ENCODE measurements at places on chromosomes 12 and 14. TPM values are rescaled to one million over a fixed set of nuclear protein-coding genes. Genes with fewer than 3 reads are reported as not detected.
A peak's percentile ranks its signal among the peaks of the same experiment; 100 is the strongest.

GRCh38 chr12:11698729-11699128, 49.3 kb downstream of the ETV6 start:
- no peak for DNase-seq
- H3K36me3 ChIP-seq: no peaks in the 10 kb centered on the region
- peaks cover 63% of the 10 kb centered on the region for H3K4me1 ChIP-seq
- no peak overlapping the region for H3K4me3 ChIP-seq

DNA sequence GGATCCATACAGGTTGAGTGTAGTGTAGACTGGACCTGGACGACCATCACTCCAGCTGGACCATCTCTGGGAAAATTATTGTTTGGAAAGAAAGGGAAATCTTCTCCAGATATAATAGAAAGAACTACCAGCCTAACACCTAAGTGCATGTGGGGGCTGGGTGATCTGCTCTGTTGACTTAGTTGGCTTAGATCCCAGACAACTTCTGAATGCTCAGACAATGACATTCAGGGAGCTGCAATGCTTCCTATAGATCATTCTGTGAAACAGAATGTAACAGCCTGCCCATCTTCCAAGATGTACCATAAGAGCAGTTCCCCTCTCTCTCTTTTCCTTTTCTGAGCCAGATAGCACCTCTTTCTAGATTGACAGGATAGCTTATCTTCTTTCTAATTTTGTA, 572.8 kb upstream of the STXBP6 start:
- no peaks in the 10 kb centered on the region for H3K36me3 ChIP-seq
- no peak for DNase-seq
- H3K27ac ChIP-seq: no peak overlapping the region
- no peaks in the 10 kb centered on the region for H3K4me1 ChIP-seq
- H3K27me3 ChIP-seq: no peaks in the 10 kb centered on the region

DNA sequence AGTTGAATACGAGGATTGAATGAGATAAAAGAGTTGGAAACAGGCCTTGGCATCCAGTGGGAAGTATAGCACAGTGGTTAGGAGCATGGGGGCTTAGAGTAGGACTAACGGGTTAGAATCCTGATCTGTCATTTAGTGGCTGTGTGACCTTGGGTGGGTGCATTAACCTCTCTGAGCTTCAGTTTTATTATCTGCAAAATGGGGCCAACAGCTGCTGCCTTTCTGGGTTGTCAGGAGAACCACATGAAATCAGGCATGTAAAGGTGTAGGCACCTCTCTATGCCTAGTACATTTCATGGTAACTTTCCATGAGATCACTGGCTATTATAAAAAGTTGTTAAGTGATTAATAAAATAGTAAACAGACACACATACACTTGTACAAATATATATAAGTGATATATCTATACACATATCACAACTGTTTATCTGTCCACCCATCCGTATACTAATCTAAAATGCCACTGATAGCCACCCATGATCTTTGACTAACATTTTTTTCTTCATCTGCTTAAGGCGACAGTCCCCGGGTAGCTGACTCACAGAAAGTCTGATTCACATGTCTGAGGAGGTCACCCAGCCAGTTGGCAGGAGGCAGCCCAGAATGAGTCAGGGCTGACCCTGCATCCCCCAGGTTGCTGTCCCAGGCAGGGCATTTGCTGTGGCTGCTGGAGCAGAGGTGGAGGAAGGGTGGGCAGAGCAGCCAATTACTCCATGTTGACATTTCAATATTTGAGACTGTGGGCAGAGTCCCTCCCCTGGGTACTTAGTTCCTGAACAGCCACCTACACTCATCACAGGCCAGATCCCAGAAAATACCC, 125.6 kb upstream of the NOS1 start:
- H3K36me3 ChIP-seq: no peaks in the 10 kb centered on the region
- H3K4me3 ChIP-seq: no peak overlapping the region
- no peak overlapping the region for H3K27ac ChIP-seq
- H3K4me1 ChIP-seq: peaks cover 9% of the 10 kb centered on the region
- H3K27me3 ChIP-seq: no peaks in the 10 kb centered on the region

- no peaks in the 10 kb centered on the region for H3K36me3 ChIP-seq
- peaks cover 8% of the 10 kb centered on the region for H3K4me1 ChIP-seq
- no peak overlapping the region for H3K4me3 ChIP-seq
- no peak for DNase-seq
Measured at GRCh38 chr12:92444763-92445162, 258.0 kb upstream of the PLEKHG7 start.

GRCh38 chr12:2941524-2941923, 17.7 kb upstream of the TEAD4 start:
- no peak for DNase-seq
- H3K27ac ChIP-seq: no peak overlapping the region
- peaks cover 42% of the 10 kb centered on the region for H3K36me3 ChIP-seq
- peaks cover 9% of the 10 kb centered on the region for H3K4me1 ChIP-seq
- no peak overlapping the region for H3K4me3 ChIP-seq

Gene MIPOL1
- 8.0 TPM for total RNA-seq

Gene PZP
- 0.64 TPM for total RNA-seq

DNA sequence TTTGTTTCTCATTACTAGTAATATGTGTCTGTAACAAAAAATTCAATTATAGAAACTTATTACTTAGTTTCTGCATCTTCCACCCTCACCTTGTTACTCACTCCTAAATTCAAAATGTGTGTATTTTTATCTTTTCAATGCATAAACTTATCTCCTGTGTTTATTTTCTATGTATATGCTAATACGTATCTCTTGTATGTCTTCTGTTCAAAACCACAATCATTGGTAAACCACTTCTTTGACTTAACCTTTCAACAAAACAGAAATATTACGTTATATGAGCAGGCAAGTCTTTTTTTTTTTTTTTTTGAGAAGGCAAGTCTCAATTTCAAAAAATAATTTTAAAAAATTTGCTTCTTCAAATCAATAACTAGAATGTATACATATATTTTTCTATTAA, 39.2 kb upstream of the RPH3A start:
- no peak for DNase-seq
- H3K27ac ChIP-seq: no peak overlapping the region
- H3K4me1 ChIP-seq: no peaks in the 10 kb centered on the region
- H3K4me3 ChIP-seq: no peak overlapping the region
- no peaks in the 10 kb centered on the region for H3K27me3 ChIP-seq

Gene SELPLG
- total RNA-seq: 2.5 TPM

Gene TECPR2
- total RNA-seq: 25.8 TPM

DNA sequence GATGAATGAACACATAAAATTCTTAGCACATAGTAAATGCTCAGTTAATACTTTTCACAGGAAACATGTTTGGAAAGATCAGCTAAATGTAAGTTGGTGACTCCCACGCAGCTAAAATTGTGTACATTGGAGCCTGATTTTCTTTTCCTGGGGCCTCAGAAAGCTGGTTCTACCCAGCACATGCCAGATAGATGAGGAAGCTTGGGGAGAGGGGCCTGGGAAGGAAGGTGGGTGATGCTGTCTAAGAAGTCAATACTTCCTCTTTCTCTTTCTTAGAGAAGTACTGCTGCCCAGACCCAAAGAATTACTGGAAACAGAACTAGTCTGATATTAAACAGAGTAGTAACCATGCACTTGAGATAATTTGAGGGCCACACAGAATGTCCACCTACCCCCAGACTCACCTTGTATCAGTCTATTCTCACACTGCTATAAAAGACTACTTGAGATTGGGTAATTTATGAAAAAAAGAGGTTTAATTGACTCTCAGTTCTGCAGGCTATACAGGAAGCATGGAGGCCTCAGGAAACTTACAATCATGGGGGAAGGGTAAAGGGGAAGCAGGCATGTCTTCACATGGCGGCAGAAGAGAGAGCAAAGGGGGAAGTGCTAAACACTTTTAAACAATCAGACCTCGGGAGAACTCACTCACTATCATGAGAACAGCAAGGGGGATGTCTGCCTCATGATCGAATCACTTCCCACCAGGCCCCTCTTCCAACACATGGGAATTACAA, 123.3 kb upstream of the MED13L start:
- H3K4me3 ChIP-seq: no peak overlapping the region
- DNase-seq: no peak
- H3K27ac ChIP-seq: no peak overlapping the region
- no peaks in the 10 kb centered on the region for H3K27me3 ChIP-seq

Gene TAS2R7
- total RNA-seq: not detected

DNA sequence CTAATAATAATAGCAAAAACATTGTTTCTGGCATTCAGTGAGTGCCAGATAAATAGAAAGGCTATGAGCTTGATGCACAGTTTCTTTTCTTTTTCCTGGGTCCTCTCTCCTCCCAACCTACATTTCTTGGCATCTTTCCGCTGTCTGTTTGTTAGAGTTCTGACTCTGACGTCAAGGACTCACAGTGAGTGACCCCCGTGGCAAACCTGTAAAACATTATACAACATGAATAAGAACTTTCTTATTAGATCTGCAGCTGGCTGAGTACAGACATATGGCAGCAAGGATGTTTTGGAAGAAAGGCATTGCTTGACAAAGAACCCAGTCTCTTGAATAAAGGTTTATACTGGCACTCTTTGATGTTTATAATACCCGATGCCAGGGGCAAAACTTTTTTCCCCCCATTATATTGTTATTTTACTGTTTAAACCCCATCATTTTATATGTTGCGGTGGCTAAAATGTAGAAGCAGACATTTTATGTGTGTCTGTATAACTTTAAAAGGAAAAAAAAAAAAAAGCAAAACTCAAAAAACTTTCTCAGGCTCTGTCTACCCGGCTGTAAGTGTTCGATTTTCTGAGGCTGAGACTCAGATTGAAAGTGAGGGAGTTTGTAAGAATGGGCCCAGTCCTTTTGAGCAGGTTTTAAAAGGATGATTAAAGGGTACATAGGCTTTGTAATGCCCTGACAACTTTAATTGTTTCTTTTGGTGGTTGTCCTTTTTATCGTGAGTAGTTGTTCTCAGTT, 159.3 kb downstream of the PDE3A start:
- H3K4me1 ChIP-seq: peaks cover 13% of the 10 kb centered on the region
- no peak overlapping the region for H3K4me3 ChIP-seq
- peak overlapping the region; percentile 17 for H3K27ac ChIP-seq
- DNase-seq: no peak
- H3K36me3 ChIP-seq: no peaks in the 10 kb centered on the region
- H3K27me3 ChIP-seq: no peaks in the 10 kb centered on the region

DNA sequence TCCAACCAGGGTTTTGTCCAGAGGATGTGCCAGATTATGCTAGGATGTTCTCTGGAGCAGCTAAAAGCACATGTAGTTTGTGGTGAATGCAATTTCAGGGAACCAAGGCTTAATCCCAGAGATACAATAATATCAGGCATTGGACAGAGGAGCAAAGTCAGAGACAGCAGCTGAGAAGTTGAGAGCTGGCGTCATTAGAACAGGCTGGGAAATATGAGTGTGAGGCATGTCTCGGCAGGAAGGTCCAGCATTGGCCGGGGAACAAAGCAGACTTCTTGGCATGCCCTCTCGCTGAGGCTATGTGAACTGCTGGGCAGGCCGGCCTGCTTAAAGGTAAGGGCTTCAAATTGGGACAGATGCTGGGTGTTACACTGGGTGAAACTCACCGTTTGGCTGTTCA, 125.4 kb downstream of the CAND1 start:
- peak overlapping the region; percentile 41 for H3K27ac ChIP-seq
- no peaks in the 10 kb centered on the region for H3K36me3 ChIP-seq
- H3K4me1 ChIP-seq: peaks cover 5% of the 10 kb centered on the region
- peak; percentile 63 for DNase-seq
- H3K27me3 ChIP-seq: no peaks in the 10 kb centered on the region

DNA sequence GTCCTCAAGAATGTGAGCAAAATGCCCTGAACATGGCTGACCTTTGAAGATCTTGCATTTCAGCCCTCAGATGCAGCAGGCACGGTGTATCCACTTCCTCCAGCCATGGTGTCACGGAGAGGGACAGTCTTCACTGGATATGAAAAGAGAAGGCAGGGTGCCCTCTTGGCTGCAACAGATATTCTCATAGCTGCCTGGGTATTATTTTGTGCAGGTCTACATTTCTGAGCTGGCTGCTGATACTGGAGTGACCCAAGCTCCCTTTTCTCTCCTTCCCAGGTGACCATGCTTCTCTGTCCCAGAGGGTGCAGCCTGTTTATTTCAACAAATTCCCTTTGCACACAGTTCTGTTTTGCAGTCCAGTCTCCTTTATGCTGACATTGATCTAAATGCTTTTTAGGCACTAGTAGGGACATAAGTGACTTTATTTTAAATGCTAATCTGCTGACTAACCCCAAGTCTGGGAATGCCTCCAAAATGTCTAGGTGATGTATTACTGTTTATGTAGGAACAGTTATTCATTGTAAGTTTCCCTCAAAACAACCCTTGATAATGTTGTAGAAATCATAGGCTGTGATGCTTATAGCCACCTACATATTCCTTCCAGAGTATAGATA, 17.4 kb upstream of the PYGL start:
- H3K27ac ChIP-seq: no peak overlapping the region
- H3K36me3 ChIP-seq: no peaks in the 10 kb centered on the region
- no peaks in the 10 kb centered on the region for H3K4me1 ChIP-seq
- DNase-seq: no peak
- H3K4me3 ChIP-seq: no peak overlapping the region

Data from heart right ventricle (tissue), 16 donors.